Hippocampal formation (tissue), 2 donors: ENCODE measurements at places on chromosomes 6 and 20.

DNA sequence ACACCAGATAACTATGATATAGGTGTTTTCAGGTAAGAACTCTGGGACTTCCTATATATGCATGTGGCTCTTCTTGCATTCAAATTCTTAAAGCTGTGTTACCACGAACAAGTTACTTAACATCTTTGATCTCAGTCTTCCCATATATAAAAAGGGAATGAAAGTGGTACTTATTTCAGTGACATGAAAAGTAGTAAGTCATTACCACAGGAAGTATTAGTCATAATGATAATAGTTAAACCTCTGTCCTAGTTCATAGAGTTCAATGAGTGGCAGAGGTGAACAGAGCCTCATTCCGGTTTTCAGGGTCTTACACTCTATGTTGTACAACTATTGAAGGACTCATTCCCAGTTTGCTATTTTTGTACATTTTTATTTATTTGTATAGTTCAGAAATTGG is 237.0 kb downstream of the NKAIN2 start:
- no peak for DNase-seq

DNA sequence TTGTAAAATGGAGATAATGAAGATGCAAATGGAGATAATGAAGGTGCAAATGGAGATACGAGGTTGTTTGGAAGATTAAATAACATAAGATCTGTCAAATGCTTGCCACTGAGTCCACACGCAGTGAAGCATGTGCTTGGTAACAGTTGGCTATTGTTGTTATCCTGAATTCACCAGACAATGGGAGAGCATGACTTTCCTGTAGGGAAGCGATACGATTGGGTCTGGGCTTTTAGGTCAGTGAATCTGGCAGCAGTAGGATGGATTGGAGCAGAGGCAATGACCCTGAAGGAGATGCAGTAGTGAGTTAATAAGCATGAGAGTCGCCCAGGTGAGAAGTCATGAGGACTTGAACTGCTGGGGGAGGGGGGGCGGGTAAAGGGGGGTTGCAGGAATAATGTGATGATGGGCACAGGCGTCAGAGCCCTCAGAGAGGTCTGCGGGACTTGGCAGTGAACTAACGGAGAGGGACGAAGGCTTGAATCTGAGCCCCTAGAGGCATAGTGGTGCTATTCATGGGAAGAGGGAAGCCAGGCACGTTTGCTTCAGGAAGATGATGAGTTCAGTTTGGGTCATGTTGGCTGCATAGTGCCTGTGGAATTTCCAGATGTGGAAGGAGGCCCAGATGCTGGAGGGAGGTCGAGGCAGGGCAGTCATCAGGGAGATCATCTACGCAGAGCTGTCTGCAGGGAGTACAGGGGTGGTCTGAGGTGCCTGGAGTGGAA is 55.4 kb downstream of the ZDHHC14 start:
- peak; percentile 32 for DNase-seq

- DNase-seq: no peak
Observed at GRCh38 chr6:158781692-158782373, 37.3 kb downstream of the EZR start.

DNA sequence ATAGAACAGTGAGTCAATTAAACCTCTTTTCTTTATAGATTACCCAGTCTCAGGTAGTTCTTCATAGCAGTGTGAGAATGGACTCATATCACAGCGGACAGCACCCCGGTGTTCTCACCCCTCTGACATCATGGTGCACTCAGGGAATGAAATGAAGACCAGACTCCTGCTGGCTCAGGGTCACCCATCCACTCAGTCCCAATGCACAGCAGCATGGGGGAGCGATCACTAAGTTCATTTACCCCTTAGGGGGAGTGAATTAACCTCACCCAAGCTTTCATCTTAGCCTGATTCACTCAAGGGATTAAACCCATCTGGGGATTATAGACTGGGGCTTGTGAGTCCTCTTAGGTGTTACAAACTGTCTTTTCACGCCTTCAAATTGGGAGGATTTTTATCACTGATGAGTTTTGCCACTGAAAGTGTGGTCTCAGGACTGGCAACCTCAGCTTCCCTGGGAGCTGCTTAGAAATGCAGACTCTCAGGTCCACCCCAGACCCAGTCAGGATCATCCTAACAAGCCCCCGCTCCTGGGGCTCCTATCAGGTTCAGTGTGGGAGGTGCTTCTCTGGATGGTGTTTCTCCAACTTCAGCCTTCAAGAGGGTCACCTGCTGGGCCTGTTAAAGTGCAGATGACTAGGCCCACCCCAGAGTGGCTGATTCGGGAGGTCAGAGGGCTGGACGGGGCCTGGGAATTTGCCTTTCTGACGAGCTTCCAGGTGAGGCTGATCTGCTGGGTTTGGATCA is 44.3 kb upstream of the FRMD1 start:
- no peak for DNase-seq

DNA sequence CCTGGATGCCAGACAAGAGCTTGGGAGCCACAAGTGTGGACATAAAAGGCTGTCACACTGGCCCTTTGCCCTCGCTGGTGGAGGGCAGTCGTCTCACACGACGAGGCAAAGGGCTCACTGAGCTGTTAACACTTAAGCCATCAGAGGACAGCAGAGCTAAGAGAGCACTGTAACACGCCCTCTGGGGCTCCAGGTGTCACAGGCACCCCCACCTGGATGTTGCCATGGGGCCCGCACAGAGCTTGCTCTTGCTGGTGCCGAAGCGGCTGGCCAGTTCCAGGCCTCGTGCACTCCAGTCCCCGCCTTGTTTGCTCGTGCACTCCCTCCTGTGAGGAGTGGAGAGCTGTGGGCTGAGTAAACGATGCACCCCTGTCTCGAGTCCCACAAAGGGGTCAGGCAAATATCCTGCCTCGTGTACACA is 37.4 kb downstream of the SLC35D3 start:
- no peak for DNase-seq

GRCh38 chr20:38982291-38982690 is 20.1 kb downstream of the DHX35 start:
- no peak for DNase-seq

DNA sequence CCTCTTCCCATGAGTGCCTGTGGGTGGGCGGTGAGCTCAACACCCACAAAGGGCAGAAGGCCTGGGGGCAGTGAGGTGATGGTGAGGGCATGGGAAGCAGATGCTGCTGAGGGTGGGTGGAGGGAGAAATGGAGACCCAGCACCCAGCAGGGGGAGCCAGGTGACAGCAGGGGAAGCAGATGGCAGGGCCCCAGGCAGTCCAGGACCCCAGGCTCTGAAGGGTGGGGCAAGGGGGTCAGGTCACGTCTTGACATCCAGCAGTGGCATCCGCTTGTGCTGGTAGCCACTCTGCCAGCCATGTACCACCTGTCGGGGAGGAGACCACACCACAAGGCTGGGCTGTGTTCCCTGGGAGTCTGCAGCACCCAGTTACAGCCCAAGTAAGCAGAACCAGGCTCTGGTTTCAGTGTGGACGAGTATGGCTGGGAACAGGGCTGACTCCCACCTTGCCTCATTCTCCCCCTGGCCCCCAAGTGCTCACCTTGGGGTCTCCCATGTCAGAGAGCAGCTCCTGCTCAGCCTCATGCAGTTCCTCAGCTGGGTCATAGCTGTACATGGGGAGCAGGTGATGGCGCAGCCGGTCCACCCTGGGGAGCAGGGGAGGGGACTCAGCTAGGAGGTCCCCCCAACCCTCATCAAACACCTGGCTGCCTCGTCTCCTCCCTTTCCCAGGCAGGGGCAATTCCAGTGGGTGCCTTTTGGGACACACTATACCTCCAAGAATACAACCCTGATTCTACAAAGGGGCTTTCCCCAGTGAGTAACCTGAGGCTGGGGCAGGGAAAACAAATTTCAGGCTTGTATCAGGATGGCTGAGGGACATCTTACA is 2.0 kb downstream of the SMIM29 start:
- peak; percentile 9 for DNase-seq

- no peak for DNase-seq
Observed at GRCh38 chr6:30942338-30943060, 1.7 kb downstream of the MUCL3 start.

- DNase-seq: no peak
Observed at GRCh38 chr20:10856237-10857015, 182.6 kb upstream of the JAG1 start.

DNA sequence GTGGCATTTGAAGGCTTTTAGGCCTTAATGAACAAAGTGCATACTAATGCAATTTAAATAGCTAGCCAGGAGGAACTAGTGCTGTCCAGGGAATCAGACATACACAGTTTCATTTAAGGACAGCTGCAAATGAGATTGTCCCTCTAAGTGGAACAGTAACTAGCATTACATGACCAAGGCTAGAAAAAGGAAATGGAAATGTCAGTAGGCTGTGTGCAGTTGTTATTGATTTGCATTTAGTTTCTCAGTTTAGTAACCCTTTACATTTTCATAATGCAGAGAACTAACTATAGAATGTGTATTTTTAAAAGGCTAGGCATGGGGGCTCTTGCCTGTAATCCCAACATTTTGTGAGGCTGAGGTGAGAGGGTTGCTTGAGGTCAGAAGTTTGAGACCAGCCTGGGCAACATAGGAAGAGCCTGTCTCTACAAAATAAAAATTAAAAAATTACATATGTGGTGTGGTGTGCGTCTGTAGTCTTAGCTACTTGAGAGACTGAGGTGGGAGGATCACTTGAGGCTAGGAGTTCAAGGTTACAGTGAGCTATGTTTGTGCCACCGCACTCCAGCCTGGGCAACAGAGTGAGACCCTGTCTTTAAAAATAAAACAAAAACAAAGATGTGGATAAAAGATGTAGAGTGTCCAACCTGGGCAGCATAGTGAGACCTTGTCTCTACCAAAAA is 468.0 kb downstream of the UTRN start:
- DNase-seq: no peak

DNA sequence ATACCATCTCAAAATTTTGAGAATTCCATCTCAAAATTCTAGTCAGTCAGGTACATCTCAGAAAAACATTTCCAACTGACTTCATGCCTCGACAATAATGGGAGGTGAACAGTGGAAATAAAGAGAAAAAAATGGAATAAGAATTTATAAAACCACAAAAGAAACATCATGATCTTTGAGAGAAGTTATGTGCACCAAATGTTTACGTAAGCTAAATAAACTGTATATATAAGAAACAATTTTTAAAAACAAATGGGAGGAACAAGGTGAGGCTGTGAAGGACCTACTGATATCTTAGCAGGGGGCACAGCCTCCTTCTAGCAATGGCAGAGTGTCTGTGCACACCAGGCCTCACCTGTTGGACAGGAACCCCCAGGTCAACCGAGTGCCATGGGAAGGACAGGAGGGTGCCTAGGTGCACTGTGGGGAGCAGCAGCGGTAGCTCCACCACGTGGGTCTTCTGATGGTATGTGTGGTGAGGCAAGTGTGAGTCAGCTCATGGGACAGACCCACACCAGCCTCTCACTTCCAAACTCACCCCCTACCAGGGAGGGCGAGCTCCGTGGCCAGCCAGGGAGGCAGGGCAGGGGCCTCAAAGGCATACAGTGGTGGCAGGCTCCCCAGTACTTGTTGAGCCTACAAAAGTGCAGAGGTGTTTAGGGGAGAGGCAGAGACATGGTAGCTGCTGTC is 23.2 kb downstream of the DIDO1 start:
- no peak for DNase-seq

GRCh38 chr6:6474170-6474920 is 114.2 kb upstream of the LY86 start:
- DNase-seq: no peak

DNA sequence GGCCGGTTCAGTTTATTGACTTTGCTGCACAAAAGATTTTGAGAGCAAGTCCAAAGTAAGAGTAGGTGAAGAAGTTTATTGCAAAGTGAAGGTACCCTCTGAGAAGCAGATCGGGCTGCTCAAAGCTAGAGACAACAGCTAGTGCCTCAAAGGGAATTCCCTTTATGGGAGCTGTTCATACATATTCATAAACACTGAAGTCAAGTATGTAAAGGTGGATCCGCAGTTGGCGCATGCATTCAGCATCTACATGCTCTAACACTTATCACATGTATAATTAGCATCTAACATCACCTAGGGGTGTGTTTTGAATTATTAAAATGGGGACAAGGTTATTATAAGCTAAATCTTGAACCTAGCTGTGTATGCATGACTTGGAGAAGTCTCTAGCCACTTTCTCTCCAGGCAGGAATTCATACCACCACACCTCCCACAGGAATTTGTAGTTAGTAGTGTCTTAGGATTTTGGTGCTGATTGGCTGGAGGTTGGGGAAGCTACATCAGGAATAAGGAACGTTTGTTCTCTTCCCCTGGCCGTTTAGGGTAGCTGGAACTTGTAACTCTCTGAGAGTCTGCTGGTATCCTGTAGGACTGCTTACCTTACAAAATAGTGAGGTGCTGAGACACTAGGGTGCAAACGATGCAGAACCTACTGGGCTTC is 1633.9 kb downstream of the GRIK2 start:
- no peak for DNase-seq

GRCh38 chr6:6793388-6794250 is 205.1 kb downstream of the LY86 start:
- no peak for DNase-seq

DNA sequence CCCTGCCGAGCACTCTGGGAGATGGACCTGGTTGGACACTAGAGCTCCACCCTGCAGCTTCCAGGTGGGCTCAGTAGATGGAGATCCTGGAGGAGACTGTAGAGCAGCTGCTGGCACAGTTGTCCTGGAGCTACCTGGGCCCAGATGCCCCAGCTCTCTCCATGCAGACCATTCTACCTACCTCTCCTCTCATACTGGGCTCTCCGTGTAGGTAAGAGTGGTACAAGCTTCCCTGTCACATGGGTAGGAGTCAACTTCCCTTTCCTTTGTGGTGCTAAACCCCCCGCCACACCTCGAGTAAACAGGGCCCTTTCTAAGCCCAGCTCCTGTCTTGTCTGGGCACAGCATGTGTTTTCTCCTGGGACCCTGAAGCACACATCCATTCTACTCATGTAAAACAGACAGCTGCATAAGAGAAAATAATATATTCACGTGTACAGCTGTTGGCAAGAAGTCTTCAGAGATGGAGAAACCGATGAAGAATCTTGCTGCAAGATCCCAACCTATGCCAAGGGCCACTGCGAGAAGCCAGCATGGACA is 108.1 kb upstream of the DUSP22 start:
- no peak for DNase-seq

DNA sequence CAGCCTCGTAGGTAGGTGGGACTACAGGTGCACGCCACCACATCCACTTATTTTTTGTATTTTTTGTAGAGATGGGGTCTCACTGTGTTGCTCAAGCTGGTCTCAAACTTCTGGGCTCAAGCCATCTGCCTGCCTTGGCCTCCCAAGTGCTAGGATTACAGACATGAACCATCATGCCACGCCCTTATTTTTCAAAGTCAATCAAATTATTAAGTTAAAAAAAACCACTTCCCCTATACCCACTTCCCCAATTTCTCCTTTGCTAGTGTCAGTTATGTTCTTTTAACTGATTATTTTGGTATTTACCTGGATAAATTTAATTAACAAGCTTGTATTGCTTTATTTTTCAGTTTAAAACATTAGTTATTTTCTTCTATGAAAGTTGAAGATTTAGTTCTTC is 49.6 kb downstream of the RIOK1 start:
- no peak for DNase-seq

- DNase-seq: no peak
Observed at GRCh38 chr6:56378966-56379585, 131.7 kb upstream of the COL21A1 start.

DNA sequence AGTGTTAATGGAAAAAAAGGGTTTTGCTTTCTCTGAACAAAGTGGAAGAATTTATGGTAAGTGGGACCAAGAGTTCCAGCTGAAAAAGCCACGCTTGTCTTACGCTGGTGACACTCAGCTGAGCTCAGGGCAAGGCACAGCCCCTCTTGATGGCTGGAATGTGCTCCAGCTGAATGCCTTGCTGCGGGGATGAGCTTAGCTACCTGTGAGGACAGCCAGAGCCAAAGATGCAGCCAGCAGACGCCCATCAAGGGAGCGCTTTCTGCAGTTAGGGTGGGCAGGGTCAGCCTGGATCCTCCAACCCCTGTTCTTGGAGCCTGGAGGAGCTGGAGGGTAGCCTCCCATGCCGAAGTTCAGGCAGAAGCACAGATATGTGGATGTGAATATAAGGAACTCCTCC is 191.4 kb downstream of the SCP2D1 start:
- no peak for DNase-seq
